ENCODE measurements at places on chromosomes 7 and 10. TPM values are rescaled to one million over a fixed set of nuclear protein-coding genes. Genes with fewer than 3 reads are reported as not detected.

GRCh38 chr7:131827421-131827820, 271.0 kb upstream of the PODXL start:
- no peak for DNase-seq

DNA sequence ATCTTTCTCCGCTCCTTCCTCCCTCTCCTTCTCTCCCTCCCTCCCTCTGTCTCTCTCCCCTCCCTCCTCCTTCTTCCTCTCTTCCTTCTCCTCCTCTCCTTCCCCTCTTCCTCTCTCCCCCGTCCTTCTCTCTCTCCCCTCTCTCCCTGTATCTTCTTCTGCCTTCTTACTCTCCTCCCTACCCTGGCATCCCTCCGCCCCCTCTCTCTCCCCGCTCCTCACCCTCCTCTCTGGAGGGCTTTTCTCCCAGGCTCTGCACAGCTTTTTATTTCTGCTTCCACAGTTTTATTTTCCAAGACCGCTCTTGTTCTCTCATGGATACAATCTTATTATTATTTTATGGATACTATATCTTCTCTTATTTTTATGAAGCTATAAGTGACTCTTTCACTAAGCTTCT, 32.6 kb downstream of the AP5Z1 start:
- DNase-seq: no peak

DNA sequence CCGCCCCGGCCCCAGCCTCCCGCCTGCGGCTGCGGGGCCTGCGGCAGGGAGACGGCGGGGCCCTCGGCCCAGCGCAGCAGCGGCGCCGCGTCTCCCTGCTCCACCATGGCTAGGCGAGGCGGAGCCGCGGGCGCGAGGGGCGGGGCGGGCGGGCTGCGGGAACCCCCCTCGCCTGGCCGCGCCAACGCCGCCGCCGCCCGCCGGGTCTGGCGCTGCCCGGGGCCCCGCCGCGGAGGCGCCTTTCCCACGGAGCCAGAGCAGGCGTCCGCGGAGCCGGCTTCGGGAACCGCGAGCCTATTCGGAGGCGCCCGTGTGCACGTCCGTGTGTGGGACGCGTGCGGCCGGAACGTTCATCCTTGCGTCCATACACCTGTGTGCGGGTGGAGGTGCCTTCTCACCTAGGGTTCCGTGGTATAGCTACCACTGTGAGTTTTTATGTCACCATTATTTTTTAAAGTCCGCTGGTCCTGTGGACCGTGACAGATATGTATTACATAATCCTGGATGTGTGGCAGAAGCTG, at the start of gene DENND11:
DENND11 (minus strand) TSS at position 120 of the 521 bp plus-strand sequence; CDS start at position 107, 13 bp downstream.
- no peak for DNase-seq

DNA sequence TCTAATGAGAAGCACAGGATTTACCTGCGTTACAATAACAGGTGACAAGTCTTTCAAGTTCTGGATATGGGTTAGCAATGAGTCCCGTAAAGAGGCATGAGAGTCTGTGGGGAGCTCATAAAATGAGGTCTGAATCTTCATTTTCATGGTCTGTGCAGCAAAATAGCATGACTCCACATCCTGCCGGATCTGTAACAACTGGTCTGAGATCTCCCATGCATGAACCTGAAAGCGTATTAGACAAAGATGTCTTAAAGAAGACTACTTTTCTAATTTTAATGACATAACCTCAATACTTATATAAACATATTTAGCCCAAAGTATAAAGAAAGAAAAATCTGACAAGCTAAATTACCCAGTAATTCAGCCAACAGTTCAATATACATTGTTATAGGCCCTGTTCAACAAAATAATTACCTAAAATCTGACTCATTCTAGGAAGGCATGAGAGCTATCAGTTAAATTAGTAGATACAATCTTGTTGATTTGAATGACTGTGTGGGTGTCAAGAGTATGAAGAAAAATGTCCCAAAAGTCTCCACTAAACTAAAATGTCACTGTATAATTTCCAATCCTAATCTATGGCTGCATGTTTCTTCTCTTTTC, 36.9 kb downstream of the TNPO3 start:
- no peak for DNase-seq

- DNase-seq: no peak
Measured at GRCh38 chr10:68106656-68107055, 2.6 kb upstream of the MYPN start.

- DNase-seq: no peak
Measured at GRCh38 chr7:21884496-21884895, 61.2 kb downstream of the CDCA7L start.

DNA sequence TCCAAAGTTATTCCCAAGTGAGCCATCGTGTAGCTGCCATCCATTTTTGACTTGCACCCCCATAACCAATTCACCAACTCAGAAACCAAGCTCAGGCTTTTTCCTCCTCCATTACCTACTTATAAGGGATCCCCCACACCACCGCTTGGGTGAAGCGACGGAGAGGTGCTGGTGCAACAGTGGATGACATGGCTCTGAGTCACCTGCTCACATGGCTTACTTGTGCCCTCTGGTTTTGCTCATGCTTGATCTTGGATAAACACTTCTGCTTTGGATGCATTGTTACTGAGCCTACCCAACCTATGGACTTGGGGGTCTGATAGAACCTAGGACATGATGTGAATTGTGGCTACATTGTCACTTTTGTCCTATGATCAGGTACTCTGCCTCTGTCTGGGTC, 12.0 kb upstream of the AKR1B1 start:
- DNase-seq: no peak

DNA sequence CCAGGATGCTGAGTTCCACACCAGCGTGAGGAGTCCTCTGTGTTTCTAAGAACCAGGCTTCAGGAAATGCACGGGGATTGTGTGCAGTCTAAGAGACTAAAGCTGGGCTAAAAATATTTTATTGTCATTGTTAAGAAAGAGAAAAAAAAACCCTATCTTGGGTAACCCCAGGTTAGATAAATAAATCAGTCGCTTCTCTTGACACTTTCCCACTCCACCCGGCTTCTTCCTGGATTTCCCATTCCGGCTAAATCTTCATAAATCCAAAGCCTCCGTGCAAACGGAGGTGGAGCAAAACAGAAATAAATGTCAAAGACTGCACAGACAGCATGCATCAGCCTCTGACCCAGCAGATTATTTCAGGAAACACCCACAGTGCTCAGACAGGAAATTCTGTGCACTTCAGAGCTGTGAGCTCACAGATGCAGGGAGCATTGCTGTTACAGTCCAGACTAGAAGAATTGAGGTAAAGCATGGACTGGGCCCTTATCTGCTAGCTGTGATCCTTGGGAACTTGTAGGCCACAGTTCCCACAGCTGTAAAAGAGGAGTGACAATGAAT, 44.8 kb upstream of the GRID1 start:
- DNase-seq: no peak

DNA sequence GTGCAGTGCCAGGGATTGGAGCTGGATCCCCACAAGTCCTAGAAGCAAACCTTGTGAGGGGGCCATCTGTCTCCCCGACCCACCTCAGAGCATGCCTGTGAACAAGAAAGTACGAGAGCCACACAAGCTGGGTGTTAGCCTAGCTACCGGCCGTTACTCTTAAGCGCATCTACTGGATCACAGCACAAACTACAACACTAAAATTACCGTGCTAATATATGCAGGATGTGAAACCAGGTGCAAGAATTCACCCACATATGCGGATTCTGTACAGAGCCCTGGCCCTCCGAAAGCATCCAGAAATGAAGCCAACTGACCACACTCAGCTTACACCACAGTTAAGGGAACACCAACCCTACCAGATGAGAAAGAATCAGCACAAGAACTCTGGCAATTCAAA, 16.0 kb upstream of the PRSS1 start:
- DNase-seq: no peak

DNA sequence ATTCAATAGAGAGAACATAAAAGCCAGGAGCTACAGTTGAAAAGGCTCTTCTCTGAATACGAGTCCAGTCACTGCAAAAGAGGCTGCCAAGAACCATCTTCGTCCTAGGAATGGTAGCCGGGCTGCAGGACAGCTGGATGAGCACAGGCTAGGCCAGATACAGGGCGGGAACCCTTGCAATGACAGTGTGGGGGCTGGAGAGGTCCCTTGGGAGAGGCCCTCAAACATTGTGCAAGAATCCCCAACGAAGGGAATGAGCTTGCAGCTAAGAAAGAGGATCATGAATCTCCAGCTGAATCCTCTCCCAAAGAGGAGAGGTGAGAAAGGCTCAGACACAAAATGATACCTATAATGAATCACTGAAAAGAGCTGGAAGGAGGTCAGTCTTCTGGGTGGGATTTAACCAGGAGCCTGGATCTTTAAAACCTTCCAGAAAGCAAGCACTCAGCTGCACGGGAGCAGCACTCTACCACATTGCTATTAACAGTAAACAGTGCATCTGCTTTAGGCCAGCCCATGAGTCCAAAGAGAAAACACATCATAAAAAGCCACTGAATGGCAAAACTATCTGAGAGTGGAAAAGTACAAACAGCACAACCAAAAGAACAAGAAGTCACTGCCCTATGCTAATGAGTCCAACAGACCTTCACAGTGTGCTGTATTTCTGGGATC, 287.9 kb downstream of the TNS3 start:
- DNase-seq: no peak

The SPDYE2 gene
- total RNA-seq: not detected

The IPMK gene
- 9.1 TPM for total RNA-seq

The ZNF212 gene
- 2.7 TPM for total RNA-seq

The OR2A2 gene
- total RNA-seq: not detected

The GRID1 gene
- 0.12 TPM for total RNA-seq

The KEL gene
- total RNA-seq: 0.18 TPM

The PHF14 gene
- total RNA-seq: 48.6 TPM

The NPY4R2 gene
- total RNA-seq: not detected

Measured in glomerular endothelial cell (primary cell).